ENCODE measurements at places on chromosomes 1 and 21.
A peak's percentile ranks its signal among the peaks of the same experiment; 100 is the strongest.

DNA sequence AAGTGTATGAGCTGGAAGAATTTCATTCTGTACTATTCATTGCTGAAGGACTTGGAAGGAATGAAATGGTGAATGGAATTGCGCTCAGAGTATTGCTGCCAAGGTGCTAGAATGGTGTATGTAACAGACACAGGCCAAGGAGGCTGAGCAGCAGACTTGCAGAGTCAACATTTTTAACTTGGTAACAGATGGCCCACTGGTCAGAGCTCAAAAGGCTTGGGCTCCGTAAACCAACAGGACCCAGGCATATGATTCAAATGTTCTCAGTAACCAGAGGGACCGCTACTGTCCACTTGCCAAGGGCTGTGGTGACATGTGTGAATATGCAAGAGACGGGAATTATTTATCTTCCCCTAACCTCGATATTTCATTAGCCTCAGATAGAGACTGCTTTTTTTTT is 28.8 kb upstream of the PTGFRN start:
- no peak for DNase-seq

DNA sequence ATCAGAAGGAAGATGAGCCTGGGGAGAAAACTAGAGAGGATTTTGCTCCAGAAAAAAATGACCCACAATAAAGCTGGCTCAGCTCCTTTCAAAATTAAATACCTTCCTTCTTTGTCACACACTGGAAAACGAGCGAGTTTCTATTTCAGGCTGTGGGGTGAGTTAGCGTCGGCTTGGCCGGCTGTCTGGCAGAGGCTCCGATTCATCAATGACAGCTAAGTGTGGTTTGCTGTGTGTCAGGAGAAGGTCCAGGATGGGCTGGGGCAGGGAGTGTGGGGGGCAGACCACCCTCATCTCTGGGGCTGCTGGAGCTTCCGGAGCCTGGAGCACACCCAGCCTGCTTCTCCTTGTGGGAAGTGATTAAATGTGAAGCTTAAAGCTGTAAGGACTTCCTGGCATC is 120.2 kb downstream of the ETS2 start:
- DNase-seq = no peak

DNA sequence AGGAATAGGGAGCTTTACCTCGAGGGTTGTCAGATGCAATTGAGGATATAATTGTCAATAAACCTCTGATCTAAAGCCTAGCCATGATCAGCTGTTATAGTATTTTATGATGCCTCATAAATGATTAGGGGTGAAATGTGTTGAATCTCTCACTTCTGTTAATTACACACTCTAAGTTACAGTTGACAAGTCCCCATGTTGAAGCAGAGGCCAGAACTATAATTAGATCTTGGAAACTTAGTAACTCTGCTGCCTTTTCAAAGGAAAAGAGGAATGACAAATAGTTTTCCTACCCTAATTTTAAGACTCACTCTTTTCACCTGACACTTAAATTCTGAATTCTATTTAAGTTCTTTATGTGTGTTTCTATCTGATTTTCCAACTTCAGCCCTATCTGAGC is 33.8 kb downstream of the CCSAP start:
- DNase-seq = no peak

GRCh38 chr1:29638281-29638680 is 402.0 kb downstream of the PTPRU start:
- no peak for DNase-seq

- DNase-seq = no peak
Measured at GRCh38 chr21:36010801-36011200, 49.5 kb downstream of the SETD4 start.

GRCh38 chr1:1427106-1427819 is 6.2 kb upstream of the ANKRD65 start:
- DNase-seq = no peak

GRCh38 chr1:211529453-211529852 is 37.5 kb upstream of the RD3 start:
- DNase-seq = no peak

DNA sequence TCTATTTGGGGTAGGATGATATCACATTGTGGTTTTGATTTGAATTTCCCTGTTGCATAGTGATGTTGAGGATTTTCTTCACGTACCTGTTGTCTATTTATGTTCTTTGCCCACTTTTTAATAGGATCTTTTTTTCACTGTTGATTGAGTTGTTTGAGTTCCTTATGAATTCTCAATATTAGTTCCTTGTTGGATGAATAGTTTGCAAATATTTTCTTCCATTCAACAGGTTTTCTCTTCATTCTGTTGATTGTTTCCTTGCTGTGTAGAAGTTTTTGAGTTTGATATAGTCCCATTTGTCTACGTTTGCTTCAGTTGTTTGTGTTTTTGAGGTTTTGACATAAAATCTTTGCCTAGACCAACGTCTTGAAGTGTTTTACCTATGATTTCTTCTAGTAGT is 369.5 kb upstream of the CAMK1G start:
- no peak for DNase-seq

GRCh38 chr1:20633190-20634064 is at the start of gene PINK1:
Gene PINK1, plus strand, starts transcription at chr1:20633458. Its CDS starts 91 bp downstream, at chr1:20633549.
- DNase-seq = peak; percentile 87

GRCh38 chr1:70993798-70994197 is 53.8 kb downstream of the PTGER3 start:
- no peak for DNase-seq

GRCh38 chr1:237199026-237199425 is 157.0 kb downstream of the RYR2 start:
- no peak for DNase-seq
